ENCODE measurements at places on chromosomes 1 and 21.

GRCh38 chr1:25666460-25666859, 49.9 kb downstream of the MAN1C1 start:
- no peak for DNase-seq

DNA sequence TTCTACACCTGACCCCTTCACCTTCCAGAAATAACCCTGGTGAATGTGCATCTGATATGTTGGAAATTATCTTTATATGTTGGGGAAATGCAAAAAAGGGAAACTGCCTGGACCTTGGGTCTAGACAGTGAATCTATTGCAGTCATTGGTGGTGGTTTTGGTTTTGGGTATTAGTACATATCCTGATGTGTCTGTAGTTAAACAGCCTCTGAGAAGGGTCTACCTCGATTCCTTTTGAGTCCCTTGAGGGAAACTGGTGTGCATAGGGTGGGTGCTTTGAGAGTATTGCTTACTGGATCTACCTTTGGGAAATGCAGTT, 127.3 kb upstream of the KIAA0040 start:
- no peak for DNase-seq

GRCh38 chr1:242030071-242030470, 31.2 kb upstream of the MAP1LC3C start:
- no peak for DNase-seq

DNA sequence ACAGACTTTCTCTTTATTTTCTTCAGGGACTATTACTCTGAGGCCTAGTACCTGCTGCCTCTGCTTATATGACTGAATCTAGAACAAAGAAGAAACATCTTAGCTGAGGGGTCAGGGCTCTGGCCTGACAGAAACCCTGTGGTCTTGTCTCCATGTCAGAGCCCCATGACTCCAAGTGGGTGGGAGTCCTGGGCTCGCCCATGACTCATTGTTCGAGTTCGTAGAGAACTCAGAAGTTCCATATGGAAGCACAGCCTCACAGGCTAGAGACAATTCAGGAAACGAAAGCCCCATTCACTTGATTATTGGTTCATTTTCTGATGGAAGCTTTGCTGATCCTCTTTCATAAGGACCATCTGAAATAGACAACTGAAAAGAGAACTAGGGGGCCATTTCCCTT, 73.2 kb downstream of the CD58 start:
- no peak for DNase-seq

DNA sequence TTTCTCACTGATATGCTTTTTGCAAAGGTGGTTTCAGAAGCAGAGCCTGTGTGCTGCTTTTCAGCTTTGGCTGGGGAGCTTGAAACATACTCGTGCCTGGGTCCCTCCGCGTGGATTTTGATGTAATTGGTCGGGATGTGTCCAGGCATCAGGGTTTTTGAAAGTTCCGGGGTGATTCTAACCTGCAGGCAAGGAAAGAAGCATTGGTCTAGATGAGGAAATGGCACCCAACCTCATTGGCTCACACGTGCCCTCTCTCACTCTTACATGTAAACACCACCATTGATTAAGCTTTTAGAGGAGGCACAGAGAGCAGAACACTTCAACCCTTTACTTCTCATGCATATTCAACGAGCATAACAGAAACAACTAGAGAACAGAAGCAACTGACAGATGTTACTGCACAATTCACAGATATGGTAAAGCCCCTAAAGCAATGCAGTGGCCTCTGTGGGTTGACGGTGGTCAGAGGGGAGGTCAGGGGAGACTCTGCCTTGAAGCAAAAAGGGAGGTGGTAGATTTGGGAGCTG, 112.1 kb downstream of the TLR5 start:
- no peak for DNase-seq

GRCh38 chr21:33067457-33067856, 2.5 kb upstream of the OLIG1 start:
- no peak for DNase-seq

DNA sequence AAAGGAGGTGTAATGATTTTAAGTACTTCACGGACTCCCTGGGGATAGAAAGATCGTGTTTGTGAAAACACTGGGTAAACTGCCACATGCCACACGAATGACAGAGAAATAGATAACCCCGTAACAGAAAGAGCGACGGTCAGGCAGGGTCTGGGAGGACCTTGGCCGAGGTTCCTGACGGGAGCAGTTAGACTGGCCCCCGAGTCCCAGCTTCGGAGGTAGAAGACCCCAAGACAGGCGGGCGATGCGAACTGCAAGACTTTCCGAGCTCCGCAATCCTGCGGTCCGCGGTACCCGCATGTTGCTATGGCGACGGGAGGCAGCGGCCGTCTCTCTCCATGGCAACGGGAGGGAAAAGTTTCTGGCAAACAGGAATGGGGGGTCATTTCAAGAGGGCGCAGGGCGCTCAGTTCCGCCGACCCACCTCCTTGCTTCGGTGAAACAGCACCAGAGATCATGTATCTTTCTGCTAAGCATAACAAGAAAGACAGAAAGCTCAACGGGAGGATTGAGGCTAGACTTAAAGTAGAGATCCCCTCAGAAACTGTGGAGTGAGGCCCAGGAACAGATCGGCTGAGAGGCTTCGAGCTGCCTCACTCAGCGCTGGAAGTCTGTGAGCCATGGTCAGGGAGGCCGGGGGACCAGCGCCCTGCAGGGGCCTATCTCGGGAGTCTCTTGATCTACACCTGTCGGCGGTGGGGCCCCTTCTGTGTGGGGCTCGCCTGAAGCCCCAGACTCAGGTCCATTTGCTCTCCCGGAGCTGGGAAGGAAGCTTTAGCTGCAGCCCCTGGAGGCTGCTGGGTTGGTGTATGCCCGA, 685 bp upstream of the SYT6 start:
- DNase-seq = no peak

GRCh38 chr1:46302641-46303037, 777 bp downstream of the LRRC41 start:
- no peak for DNase-seq

DNA sequence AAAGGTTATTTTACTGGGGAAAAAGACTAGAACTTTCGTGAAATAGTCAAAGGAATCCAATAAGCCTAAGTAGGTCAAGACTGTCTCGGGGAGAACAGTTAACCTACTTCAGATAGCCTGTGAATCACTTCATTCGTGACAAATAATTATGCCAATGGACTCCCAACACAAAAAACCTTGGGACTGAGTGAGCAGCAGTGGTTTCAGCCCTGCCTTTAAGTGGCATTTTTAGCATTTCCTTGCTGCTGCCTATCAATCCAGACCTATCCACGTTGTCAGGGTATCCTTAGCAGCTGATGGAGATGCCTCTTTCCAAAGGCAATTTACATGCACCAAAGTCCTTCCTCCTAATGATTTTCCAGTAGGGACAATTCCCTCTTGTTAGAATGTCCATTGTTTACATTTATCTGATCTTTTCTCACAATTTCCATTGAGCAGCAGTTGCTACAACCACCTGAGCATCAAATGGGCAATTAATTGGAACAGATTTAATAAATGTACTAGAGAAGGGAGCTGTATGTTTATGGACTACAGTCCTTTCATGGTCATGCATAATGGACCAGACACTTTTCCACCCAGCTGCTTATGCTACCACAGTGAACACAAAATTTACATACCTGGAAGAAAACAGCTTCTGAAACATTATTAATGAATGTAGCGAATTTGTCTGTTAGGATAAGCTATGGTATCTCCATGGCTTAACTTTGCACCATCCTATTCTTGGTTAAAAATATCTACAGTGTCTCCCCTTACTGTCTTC, 75.8 kb downstream of the TM2D1 start:
- no peak for DNase-seq

GRCh38 chr1:145690587-145691558, 16.3 kb downstream of the PDZK1 start:
- DNase-seq = no peak

GRCh38 chr1:205983925-205984725, 19.1 kb downstream of the RAB7B start:
- DNase-seq = peak; percentile 81

DNA sequence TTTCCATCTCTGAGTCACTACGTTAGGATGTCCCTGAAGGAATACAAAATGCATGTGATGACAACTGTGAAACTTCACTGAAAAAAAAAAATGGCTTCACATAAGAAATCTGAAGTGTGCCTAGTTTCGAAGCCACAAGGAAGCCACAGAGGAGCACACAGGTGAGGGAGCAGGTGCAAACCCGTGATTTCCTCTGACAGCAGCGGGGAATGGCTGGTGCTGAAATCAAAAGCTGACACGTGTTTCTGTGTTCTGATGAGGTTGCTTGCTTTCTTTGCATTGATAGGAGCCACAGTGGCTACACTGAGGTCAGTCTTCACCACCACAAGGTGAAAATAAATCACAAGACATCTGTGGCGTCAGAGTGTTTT, 105.7 kb upstream of the TLR5 start:
- no peak for DNase-seq

- peak; percentile 29 for DNase-seq
Observed at GRCh38 chr21:41972511-41973205, 18.8 kb upstream of the C2CD2 start.

All from Right ventricle myocardium superior (tissue), 1 donor.